ENCODE measurements at places on chromosomes 2 and 18.

DNA sequence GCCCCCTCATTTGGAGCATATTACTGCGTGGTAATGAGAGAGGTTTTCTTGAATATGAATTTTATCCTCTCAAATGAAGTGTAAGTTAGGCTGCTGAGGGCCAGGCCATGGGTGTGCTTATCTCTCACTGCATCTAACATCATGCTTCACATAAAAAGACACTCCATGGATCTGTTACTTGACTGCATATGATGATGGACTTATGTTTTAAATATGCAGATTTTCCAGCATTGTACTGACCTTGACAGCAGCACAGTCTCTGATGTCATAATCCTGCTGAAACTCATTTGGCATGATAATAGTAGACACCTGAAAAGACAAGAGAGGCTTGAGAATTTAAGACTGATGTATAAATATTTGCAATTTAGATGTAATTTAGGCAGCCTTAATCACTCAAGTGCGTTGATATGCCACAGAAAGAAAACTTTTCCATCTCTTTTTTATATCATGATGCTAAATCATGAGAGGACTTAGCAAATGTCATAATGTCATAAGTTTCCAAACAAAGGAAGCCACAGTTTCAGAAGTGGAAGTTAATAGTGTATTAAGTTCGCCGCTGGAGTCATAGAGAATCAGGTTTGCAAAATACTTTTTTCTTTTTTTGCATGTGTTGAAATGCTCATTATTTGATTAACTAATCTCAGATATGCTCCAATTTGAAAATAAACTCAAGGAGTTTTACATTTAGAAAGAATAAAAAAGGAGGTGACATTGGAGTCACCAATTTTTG lies 62.7 kb upstream of the CD302 start:
- DNase-seq: no peak

DNA sequence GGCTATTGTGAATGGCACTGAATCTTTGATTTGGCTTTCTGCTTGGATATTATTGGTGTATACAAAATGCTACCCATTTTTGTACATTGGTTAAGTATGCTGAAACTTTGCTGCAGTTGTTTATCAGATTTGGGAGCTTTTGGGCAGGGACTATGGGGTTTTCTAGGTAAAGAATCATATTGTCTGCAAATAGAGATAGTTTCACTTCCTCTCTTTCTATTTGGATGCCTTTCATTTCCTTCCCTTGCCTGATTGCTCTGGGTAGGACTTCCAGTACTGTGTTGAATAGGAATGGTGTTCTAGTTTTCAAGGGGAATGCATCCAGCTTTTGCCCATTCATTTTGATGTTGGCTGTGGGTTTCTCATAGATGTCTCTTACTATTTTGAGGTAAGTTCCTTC lies 489.1 kb upstream of the LRATD1 start:
- DNase-seq: no peak

DNA sequence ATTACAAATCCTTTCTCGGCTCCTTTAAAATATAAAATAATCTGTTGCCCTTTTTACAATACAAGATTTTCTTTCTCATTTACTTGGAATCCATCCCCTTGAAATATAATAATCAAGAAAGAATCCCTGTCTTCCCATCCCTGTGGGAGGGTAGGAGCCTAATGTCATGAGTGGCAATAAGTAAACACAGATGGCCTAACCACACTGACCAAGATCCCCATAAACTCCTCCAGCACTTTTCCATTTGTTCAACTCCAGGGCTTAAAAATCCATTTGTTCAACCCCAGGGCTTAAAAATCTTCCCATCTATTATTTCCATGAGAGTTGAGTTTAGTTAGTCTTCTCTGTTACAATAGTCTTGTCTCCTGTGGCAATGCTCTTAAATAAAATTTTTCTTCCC lies 297.6 kb downstream of the CDH7 start:
- no peak for DNase-seq

- no peak for DNase-seq
These were observed 39.9 kb downstream of the RPL37A start for GRCh38 chr2:216538538-216538937.

- DNase-seq: no peak
These were observed 105.9 kb downstream of the LBH start for GRCh38 chr2:30336978-30337841.

DNA sequence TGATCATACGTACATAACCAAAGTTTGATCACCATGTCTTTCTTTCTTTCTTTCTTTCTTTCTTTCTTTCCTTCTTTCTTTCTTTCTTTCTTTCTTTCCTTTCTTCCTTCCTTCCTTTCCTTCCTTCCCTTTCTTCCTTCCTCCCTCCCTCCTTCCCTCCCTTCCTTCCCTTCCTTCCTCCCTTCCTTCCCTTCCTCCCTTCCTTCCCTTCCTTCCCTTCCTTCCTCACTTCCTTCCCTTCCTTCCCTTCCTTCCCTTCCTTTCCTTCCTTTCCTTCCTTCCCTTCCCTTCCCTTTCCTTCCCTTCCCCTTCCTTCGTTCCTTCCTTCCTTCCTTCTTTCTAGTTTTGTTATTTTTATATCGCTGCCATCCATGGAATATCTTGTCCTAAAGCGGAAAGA lies 406.7 kb upstream of the DDX18 start:
- no peak for DNase-seq

- no peak for DNase-seq
These were observed 1.4 kb downstream of the ALMS1 start for GRCh38 chr2:73386894-73387636.

GRCh38 chr2:62292190-62292589 lies 96.3 kb downstream of the B3GNT2 start:
- DNase-seq: no peak

DNA sequence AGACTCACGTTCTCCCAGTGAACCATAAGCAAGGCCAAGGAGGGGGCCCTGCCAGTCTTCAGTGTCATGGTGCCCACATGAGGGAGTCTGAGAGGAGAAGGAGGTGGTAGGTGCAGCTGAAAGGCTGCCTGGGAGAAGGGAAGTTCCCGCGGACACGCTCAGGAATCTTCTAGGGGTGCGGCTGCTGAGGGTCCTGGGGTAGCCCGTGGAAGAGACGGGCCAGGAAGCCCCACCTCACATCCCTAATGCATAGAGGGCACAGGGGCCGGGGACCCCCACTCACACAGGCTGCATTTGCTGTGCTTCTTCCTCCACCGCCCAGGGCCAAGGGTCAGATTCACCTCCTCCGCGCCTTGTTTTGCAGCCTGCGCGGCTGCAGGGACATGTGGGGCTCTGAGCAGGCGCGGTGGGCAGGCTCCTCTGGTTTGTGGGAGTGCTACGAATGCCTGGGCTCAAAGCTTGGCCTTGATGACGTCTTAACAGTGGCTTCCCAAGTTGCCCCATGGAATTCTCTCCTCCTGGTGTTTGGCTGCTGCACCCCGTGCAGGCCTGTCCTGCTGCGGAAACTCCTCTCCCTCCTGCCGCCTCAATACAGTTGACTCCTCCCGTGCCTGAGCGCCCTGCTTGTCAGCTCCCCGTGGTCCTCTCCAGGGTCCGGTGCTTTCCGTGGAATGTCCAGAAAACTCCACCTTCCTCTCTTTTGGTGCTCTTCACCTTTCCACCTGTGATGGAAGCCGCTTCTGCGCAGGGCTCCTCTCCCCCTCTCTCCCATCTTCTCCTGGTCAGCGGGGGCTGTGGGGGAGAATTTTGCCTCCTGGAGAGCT lies 95.7 kb downstream of the VAPA start:
- no peak for DNase-seq

DNA sequence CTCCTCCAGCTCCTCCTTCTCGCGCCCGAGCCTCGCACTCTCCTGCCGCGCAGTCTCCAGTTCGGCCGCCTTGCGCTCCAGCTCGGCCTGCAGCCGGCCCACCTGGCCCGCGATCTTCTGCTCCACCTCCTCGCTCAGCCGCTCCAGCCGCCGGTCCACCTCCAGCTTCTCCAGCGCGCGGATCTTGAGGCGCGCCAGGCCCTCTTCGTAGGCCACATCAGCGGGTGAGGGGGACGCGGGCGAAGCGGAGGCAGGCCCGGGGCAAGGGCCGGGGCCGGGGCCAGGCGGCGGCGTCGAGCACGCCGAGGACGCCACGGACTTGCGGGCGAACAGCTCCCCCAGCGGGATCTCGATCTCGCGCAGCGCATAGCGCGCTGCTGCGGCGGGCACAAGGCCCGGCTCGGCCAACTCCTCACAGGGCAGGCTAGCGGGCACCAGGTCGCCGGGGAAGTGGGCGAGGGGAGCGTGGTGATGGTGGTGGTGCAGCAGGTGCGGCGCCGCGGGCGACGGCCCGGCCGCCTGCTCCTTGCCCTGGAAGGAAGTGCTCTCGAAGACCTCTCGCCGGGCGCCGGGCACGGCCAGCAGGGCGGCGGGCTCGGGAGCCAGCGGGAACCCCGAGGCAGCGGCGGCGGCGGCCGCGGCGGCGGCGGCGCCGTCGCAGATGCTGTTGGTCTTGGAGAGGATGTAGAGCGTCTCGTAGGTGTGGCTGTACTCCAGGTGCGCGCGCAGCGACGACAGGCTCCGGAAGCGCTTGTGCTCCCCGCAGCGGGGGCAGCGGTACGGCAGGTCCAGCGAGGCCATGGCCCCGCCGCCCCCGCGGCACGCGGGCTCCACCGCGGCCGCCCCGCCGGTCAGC lies 15.2 kb downstream of the FBXO41 start:
- DNase-seq: peak; percentile 49

DNA sequence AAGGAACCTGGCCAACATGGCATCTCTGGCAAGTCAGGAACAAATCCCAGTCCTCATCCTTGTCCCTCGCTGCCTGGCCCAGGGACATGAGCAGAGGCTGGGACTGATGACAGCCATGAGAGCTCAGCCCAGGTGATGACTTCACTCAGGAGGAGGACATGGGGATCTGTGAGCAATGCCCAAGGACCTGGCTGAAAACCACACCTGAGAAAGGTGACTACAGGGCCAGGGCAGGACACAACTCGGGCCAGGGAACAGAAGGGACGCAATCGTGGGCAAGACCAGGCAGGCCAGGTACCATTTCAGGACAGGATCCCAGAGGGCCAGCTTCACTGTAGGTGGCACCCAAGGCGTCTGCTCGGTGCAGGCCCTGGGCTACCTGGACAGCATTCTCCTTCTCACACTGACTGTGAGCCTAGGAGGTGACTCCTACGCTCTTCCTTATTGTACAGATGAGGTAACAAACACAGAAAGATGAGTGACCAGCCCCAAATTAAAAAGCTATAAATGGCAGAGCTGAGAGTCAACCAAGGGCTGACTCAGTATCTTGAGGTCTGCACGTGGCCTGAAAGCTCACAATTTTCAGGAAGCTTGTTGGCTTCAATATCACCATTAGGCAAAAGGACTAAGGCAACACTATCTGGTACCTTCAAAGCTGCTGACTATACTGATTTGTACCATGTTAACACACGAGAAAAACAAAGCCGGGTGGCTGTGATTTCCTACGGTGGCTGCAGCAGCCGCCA lies 141.1 kb downstream of the EIPR1 start:
- no peak for DNase-seq

GRCh38 chr18:8793445-8794155 lies 88.2 kb downstream of the MTCL1 start:
- no peak for DNase-seq

DNA sequence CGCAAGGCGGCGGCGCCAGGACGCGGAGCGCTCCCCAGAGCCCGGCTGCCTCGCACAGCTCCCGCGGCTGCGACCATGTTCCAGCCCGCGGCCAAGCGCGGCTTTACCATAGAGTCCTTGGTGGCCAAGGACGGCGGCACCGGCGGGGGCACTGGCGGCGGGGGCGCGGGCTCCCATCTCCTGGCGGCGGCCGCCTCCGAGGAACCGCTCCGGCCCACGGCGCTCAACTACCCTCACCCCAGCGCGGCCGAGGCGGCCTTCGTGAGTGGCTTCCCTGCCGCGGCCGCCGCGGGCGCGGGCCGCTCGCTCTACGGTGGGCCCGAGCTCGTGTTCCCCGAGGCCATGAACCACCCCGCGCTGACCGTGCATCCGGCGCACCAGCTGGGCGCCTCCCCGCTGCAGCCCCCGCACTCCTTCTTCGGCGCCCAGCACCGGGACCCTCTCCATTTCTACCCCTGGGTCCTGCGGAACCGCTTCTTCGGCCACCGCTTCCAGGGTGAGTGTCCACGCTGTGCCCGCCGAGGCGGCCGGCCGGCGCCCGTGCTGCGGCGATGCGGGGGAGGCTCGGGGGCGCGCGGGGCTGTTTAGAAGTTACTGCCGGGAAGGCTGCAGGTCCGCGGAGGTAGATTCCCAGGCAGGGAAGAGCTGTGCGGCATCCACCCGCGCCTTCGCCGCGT lies 696 bp downstream of the EMX1 start:
- no peak for DNase-seq

DNA sequence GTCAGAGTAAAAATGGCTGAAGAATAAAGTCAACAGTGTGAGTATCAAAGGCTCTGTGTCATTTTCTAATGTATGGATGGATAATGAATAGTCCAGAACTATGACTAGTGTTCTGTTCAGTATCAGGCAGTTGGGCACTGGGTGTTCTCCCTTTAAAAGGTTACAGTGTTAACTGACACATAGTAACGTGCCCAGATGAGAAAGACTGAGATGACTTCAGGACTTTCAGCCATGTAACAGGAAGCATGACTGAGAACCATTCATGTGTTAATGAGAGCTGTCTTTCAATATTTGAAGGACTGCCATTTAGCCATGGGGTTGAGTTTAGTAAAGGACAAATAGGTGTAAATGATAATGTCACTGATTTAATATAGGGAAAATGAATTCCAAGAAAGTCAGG lies 187.1 kb downstream of the GULP1 start:
- DNase-seq: no peak

DNA sequence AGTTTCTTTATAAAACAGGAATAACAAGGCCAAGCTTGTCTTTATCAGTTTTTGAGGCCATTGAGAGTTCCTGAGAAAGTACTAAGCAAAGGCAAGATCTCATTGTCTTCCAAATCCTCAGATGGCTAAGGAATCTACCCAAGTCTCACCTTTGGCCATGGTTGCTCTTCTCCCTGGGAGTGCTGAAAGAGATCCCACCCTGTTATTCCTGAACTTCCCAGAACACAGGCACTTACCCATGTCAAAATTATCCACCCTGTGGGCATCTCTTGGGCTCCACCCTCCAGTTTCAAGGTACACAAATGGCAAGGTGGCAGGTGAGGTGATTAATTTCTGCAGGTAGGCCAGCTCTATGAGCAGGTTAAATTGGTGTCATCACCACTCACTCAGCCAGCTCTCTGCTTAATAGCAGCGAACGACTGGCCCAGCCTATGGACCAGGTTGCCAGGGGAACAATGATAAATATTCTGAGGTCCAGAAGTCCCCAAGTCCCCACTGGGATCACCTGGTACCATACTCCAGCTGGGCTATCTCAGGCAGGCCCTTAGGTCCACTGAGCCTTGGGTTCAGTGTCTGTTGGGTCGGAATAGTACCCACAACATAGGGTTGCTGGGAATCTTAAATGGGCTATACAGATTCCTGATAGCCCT lies 2.3 kb upstream of the SPRED2 start:
- no peak for DNase-seq

DNA sequence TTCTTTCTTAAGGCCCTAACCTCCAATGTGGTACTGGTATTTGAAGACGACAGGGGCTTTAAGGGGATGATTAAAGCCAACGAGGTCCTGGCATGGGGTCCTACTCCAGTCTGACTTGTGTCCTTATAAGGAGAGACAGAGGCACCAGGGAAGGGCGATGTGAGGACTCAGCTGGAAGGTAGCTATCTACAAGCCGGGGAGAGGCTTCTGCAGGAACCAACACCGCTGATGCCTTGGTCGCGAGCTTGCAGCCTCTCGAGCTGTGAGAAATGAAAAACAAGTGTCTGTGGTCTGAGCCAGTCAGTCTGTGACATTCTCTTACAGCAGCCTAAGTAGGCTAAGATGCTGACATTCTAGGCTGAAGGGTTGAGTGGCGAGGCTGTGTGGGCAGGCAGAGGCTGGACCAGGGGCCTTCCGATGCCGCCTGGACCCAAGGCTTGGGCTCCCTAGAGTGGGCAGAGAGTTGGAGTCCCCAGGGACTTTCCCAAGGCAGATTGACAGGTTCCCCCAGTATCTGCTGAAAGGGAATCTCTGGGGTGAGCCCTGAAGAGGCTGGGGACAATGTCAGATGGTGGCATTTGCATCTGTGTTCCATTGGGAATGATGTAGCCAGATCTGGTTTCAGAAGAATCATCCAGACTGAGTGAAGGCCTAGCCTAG lies 322.9 kb upstream of the HS6ST1 start:
- DNase-seq: no peak
